Stimulated activated CD4-positive, alpha-beta T cell treated with anti-CD3 and anti-CD28 coated beads, Interleukin-1b, Interleukin-23, amount 100 ng/mL, for 1 hour (primary cell): ENCODE measurements at places on chromosomes 11 and 22.

DNA sequence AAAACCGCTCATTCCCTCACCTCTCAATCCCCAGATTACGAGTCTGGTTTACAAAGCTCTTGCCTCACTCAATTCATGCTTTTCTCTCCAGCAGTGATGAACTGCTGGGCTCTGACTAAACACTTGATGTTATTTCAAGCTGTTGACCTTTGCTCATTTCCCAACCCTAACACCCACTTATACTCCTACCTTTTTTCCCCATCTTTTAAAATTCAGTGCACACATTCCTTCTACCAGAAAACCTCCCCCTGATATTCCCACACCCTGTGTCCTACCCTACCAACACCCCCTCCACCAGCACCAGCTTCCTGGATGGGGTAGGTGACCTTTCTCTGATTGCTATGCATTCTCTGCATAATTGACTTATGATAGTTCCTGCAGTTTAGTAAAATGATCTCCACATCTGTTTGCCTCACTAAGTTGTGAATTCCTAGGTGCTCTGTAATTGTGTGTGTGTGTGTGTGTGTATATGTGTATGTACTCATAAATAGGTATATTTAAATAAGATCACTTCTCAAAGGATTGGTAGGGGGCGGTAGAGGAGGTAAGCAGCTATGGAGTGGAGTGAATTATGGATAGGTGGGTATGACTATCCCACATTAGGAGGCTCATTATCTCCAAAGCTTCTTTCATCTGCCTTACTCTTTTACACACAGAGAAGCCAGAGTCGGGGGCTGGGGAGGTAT is 842 bp downstream of the HEPACAM start:
- DNase-seq: no peak

- no peak for DNase-seq
These were observed 1726.1 kb upstream of the RAG2 start for GRCh38 chr11:38323961-38324761.

DNA sequence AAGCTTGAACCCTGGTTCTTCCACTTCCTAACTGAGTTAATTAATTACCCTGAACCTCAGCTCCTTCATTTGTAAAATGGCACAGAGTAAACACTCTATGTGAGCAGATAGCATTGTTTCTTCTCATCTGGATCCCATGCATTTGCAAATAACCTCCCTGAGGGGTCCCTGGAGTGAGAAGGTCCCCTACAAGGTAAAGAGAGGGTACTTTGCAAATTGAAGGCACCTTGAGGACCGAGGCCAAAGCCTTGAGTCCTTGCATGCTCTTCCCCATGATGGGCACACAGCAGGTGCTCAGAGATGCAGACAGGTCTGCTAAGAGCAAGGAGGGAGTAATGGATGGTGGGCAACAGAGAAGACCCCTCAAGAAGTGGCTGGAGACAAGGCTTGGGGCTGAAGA is 33.2 kb downstream of the OTOG start:
- no peak for DNase-seq

DNA sequence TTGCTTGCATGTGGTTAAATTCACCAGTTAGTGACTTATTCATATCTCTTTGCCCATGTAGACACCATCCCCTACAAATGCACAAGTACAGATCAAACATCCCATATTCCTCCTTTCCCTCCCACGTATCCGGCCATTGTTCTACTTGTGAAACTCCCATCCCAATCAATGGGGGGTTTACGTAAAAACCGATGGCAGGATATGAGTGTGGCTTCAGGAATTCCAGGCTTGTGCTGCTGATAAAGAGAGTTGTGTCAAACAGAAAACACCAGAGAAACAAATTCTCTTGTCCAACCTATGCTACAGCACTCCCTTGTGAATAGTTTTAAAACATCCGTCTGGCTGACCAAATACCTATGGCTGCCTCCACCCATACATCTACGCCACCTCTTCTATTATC is 15.5 kb downstream of the FLI1 start:
- no peak for DNase-seq

DNA sequence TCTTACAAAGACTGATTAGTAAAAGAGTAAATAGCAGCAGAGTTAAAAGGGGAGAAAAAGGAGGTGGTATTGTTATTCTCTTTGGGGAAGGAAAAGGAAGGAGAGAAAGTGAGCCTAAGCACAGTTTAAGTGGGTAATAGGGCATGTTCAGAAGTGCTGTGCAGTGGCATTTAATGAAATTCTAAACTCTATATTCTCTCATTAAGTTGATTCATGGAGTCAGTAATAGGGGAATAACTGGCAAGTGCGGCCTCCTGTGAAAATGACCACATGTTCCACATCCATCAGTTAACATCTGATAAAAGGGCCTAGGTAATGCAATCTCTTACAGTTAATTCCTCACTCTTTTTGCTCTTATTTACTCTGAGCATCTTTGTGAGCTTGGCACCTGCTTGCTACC is 516.7 kb downstream of the JRKL start:
- DNase-seq: no peak

- DNase-seq: peak; percentile 20
These were observed 23.4 kb downstream of the ARFGAP2 start for GRCh38 chr11:47152953-47153950.

DNA sequence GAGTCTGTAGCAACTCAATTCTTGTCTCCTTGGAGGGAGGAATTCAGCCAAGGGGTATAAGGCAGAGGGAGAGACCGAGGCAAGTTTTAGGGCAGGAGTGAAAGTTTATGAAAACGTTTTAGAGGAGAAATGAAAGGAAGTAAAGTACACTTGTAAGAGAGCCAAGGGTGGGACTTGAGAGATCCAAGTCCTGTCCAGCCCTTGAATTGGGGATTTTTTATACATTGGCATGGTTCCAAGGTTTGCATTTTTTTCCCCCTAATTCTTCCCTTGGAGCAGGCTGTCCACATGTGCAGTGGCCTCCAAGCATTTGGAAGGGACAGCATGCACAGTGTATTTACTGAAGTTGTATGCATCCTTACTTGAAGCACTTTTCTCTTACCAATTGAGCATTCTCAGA is 192.1 kb downstream of the LUZP2 start:
- DNase-seq: no peak

DNA sequence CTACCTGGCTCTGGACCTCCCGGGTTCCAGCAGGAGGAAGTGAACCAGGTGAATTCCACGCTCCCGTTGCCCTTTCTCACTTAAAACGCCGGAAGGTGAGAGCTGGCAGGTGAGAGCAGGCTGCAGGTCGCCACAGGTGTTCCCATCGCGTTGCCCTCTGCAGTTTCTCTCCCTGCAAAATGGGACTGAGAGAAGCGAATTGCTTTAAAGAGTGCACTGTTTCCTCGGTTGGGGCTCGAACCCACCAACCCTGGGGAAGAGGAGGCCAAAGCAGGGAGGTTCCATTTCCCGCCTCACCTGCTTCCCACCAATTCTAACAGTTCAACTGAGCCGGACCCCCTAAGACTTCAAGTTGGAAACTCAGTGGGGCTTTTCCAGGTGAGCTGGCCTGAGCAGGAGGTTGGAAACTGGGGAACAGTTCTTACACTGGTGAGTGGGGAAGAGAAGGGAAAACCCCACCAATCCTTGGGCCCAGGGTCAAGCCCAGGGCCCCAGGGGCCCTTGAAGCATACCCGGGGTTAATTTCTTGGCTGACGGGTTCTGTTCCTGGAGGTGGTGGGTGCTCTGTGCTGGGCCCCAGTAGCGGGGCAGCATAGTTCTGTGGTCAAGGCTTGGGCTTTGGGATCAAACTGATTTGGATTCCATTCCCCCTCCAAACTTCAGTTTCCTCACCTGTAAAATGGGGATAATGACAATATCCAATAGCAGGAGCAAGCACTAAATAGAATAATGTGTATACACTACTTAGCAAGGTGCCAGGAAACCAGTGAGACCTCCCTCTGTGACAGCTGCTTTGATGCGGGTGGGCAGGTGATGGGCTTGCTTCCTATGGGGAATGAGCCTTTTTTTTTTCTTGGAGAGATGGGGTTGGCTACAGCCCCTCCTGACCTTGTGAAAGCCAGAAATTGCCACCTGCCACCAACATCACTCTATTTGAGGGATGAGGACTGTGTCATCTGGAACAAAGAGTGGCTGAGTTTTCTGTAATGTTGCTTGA is 788 bp downstream of the CD82 start:
- DNase-seq: no peak

DNA sequence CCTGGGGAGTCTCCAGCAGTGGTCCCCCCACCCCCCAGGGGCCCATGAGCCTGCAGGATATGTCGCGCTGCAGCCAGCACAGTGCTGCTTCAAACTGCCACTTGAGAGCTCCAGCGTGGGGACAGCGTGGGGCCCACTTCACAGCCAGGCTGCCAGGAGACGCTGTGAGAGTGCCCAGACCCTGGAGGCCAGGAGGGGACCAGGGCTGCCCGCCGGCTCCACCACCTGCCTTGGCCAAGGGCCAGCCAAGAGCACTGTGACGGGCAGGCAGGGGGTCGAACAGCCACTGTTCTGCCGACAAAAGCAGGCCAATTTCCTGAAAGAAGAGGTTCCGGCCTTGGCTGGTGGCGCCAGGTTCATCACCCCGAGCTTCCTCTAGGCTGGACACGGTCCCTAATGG is 60.2 kb downstream of the FLRT1 start:
- DNase-seq: no peak

GRCh38 chr11:111886844-111887243 is 7.5 kb downstream of the CFAP68 start:
- DNase-seq: no peak

GRCh38 chr11:62974848-62975522 is 9.8 kb downstream of the SLC22A6 start:
- no peak for DNase-seq

DNA sequence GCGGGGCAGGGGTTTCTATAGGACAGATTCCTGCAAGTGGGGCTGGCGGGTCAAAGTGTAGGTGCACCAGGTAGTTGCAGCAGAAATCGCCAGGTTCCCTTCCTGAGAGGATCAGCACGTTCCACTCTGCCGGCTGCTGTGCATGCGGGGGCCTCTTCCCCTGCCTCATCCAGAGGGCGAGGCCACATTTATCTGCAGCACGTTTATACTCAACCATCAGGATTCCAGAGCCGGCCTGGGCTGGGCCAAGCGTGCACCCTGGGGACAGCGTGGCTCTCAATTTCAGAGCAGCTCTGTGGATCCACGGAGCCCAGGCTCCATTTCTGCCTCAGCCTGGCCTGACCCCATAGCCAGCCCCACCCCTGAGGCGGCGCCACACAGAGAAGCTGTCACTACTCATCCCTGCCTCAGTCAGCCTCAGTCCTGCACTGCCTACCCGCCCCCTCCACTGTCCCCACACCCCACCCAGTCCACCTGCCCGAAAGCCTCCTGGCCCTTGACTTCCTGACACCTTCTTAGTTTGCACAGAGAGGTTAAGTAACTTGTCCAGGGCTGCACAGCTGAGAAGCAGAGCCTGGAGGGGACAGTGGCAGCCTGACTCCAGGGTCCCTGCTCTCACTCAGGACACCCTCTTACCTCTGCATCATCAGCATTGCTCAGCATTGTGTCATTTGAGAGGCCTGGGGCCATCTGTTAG is 45.9 kb upstream of the RTL6 start:
- no peak for DNase-seq

- no peak for DNase-seq
These were observed 1.5 kb downstream of the THAP7 start for GRCh38 chr22:21000207-21000986.

GRCh38 chr11:123166071-123166559 is 28.9 kb downstream of the CLMP start:
- DNase-seq: no peak

GRCh38 chr11:78292109-78292803 is 103.5 kb downstream of the USP35 start:
- no peak for DNase-seq

GRCh38 chr22:43293259-43293654 is 49.9 kb downstream of the SCUBE1 start:
- no peak for DNase-seq

GRCh38 chr22:43237280-43237679 is 50.3 kb upstream of the TTLL12 start:
- no peak for DNase-seq

- no peak for DNase-seq
These were observed 8.2 kb upstream of the PC start for GRCh38 chr11:66966351-66966750.

DNA sequence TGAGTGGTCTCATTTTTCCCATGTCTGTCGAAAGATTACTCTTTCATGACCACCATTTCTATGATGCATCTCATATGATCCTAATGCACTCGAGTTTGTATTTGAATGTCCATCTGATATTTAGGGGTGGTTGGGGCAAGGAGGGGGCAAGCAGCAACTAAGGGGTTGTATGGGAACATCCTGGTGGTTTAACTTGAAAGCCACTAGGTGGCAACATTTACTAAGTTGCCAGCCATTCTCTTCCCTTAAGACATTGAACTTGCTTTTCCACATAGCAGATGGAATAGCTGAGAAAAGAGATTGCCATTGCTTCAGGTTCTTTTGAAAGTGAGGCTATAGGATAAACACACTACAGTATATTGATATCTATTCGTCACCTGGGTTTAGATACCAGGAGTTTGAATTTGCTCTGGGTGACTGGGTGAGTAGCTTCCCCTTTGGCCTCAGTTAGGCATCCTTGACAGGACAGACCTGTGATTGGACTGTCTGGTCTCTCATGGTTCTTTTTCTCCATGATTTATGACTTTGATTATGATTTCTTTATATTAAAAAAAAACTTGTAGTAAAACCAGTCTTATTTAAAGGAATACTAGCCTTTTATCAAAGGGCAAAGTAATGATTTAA is 32.4 kb downstream of the NF2 start:
- no peak for DNase-seq

GRCh38 chr11:14519917-14520746 is at the start of gene PSMA1:
Gene PSMA1 (minus strand): TSS chr11:14520386. CDS start chr11:14520299, 87 bp downstream.
- peak; percentile 60 for DNase-seq

DNA sequence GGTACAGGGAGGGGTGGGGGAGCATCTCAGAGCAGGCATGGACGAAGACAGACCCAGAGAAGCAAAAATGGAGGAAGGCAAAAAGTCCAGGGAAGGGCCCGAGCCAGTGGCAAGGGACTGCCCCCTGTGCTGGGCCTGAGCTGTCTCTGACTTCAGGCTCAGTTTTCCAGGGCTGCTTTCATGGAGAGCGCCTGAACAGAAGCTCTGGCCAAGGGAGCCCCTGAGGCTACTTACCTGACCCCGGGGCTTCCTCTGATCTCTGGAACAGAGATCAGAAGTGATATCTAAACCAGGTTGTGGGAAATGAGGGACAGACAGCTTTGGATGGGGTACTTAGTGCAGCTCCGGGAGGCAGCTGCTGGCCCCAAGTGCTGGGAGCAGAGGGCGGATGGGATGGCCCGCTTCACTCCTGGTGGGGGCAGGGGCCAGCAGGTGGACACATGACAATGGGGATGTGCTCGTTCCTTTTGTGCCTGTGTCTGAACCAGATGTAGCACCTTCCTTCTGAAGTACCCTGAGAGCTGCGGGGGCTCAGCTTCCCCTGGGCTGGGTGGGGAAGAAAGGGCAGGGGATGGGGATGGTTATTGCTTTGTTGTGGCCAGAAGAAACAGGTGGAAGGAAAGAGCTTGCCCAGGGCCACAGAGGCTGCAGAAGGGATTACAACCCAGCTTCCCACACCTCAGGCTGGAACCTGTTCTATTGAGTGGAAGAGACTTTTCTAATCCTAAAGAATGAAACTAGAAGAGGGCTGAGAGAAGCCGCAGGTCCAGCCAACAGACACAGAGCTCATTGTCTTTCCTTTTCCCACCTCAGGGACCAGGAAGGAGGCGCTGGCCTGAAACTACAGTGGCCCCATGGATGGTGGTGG is 5.7 kb downstream of the LRRC10B start:
- DNase-seq: no peak

- DNase-seq: peak; percentile 27
These were observed 7.1 kb upstream of the GRAMD4 start for GRCh38 chr22:46612904-46613605.

- no peak for DNase-seq
These were observed 6.5 kb upstream of the IL10RA start for GRCh38 chr11:117979481-117980211.

- no peak for DNase-seq
These were observed 1354.5 kb downstream of the BRD1 start for GRCh38 chr22:48473202-48473601.

GRCh38 chr11:67387069-67387468 is 4.7 kb upstream of the RAD9A start:
- DNase-seq: no peak
